Activated T-helper 9 cell treated with anti-CD3 and anti-CD28 coated beads, Interleukin-2, amount 50 U/mL, for 16 hours (primary cell): ENCODE measurements at places on chromosomes 1 and 21.

GRCh38 chr1:109490029-109490933 lies 3.6 kb upstream of the CYB561D1 start:
- peak; percentile 54 for DNase-seq

DNA sequence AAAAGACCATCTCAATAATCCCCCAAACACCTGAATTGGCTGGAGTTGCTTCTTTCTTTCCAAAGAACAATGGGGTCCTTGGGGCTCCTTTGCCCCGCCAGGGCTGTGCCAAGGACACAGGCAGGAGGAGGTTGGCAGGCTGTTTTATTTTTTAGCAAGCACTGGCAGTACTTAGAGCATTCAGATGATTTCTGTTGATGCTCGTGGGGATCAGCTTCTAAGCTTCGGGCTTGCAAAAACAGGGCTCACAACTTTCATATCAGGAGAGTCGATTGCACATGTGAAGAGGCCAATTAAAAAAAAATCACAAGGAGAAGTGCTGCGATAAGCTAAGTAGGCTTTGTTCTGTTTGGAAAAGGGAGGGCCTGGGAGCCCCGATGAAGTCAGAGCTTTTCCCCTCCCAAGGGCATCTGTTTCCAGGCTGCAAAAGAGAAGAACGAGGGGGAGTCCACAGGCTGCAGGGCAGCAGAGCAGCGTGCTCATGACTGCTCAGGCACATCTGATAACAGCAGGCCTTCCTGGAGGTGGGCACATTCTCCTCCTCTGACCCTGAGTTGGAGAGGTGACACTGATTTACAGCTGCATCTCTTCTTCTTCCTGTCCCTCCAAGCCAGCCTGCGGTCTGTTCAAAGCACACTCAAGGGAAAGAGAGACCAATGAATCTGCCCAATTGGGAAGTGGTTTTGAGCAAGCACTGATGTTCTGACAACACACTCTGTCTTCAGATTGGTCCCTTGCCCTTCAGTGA lies 27.3 kb upstream of the BCAR3 start:
- DNase-seq: no peak

GRCh38 chr1:224623743-224624333 lies 7.7 kb downstream of the CNIH3 start:
- DNase-seq: peak; percentile 41

DNA sequence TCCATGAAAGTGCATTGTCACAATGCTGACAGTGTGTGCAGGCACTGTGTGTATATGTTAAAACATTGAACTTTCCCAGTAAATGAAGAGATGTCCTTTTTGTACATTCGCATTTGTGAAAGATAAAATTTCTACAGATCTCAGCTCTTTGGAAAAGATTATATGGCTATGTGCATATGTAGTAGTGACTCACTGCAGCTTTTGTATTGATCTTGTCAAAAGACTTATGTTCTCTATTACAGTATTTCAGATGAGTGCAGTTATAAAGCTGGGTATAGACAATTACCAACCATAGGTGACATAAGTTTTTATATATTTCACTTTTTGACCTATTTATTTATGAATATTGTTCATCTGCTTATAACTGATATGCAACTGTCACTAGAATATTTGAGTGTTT lies 212.6 kb downstream of the COL24A1 start:
- DNase-seq: no peak

DNA sequence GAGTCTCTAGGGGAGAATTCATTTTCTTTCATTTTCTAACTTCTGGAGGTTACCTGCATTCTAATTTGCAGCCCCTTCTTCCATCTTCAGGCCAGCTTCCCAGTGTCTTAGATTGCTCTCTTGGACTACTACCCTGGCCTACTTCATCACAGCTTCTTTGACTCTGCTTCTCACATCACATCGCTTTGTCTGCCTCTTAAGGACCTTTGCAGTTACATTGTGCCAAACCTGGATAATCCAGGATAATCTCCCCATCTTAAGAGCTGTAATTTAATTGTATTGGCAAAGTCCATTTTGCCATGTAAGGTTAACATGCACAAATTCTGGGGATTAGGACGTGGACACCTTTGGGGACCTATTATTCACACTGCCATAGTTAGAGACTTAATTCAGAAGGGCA lies 18.4 kb downstream of the RNF2 start:
- DNase-seq: no peak

- no peak for DNase-seq
These were observed 713.7 kb downstream of the MATN1 start for GRCh38 chr1:30009720-30010119.

DNA sequence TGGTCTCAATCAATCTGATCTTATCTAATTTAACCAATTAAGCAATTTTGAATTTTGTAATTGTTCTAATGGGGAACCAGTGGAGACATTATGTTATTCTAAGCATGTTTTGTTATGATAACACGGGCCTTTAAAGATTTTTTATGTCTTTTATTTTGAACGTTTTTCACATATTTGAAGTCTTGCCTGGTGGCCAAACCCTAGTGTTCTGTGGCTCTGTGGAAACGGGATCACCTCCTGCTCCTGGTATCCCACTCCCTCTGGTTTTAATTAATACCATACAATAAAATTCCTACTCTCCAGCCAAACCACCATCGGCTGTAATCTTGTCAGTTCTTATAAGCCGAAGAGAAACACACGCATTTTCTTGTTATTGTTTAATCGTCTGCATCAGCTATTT lies 22.9 kb upstream of the LMO4 start:
- DNase-seq: no peak

DNA sequence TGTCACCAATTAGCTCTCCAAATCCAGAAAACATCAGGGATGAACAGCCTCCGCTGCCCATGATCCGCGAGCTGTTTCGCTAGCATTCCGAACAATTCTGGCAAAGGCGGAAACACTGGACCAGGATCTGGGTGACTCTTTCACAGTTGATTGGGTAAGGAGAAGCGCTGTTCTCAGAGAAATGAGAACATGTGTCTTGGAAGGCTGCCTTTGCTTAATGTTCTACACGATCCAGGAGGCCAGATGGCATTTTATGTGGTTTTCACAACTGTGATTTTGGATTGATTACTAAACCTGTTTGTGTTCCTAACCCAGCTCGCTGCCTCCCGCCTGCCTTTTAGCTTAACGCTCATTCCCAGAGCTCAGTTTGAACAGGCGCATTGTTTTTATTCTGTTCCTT lies 144.0 kb downstream of the KIF26B start:
- no peak for DNase-seq

GRCh38 chr21:17931080-17931479 lies 111.9 kb upstream of the C21orf91 start:
- no peak for DNase-seq

GRCh38 chr1:16198444-16199156 lies 13.9 kb downstream of the ARHGEF19 start:
- DNase-seq: no peak

- DNase-seq: no peak
These were observed 56.8 kb upstream of the CFHR3 start for GRCh38 chr1:196717868-196718267.

GRCh38 chr1:214324896-214325800 lies 44.2 kb downstream of the SMYD2 start:
- no peak for DNase-seq

- DNase-seq: no peak
These were observed 11.8 kb downstream of the TMEM240 start for GRCh38 chr1:1528301-1529267.

DNA sequence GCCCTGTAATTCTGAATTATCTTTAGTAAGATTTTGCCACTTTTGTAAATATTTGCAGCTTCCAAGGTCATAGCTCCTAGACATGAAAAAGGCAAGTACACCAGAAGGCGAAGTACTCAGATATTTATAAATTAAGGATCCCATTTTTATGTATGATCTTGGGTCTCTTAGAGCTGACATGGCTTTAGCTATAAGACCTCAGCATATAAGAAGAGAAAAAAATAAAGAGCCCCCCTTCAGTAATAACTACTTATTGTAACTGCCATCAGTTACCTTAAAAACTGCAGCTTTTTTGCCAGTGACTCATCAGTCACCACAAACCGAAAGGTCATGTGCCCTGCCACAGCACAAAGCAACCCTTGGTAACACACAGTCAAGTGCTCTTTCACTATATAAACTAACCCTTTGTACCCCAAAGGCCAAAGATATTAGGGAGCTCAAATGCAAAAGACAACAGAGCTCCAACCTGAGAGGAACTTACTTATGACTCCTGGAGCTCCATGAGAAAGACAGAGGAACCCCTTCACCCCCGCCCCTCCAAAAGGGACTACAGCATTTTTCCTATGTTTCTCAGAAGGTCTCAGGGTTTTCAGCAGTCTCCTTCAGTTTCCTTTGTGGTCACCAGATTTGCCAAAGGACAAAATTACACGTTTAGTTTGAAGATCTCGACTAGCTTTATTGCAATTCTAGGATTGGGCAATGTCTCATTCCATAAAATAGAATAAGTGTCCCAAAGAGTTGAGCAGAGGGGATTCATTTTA lies 219.8 kb upstream of the DUSP10 start:
- DNase-seq: peak; percentile 2

- no peak for DNase-seq
These were observed 14.3 kb downstream of the RUSC1 start for GRCh38 chr1:155334962-155335361.

GRCh38 chr1:46656643-46657042 lies 11.5 kb downstream of the ATPAF1 start:
- no peak for DNase-seq

- no peak for DNase-seq
These were observed 326.1 kb upstream of the USP24 start for GRCh38 chr1:55541296-55541695.

DNA sequence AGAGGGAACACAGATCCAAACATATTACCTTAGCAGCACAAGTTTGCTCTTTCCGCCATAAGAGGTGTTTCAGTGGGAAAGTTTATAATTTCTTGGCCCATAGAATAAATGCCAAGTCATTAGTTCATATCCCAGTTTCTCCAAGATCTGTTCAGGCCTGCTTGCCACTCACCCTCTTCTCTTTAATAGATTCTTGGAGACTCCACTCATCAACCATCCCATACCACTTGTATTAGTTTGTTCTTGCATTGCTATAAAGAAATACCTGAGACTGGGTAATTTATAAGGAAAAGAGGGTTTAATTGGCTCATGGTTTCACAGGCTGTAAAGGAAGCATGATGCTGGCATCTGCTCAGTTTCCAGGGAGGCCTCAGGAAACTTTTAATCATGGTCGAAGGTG lies 34.8 kb upstream of the MYSM1 start:
- no peak for DNase-seq

- no peak for DNase-seq
These were observed 8.7 kb downstream of the GBP4 start for GRCh38 chr1:89190017-89190416.

DNA sequence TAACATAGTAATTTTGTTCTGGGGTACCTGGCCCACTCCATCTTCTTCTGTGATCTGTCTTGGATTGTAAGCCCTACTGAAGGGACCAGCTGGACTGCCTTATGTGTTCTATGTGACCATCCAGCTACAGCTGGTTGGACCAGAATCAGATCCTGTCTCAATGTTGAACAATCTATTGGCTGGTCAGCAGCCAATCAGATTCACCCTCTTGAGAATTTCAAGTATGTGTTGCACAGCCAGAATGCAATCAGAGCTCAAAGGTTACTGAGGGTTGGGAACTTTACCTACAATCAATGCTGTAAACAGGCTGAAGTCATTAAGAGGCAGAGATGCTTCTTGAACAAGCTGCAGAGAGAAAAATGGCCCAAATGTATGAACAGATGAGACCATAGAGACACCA lies 61.9 kb downstream of the KCNC4 start:
- no peak for DNase-seq

DNA sequence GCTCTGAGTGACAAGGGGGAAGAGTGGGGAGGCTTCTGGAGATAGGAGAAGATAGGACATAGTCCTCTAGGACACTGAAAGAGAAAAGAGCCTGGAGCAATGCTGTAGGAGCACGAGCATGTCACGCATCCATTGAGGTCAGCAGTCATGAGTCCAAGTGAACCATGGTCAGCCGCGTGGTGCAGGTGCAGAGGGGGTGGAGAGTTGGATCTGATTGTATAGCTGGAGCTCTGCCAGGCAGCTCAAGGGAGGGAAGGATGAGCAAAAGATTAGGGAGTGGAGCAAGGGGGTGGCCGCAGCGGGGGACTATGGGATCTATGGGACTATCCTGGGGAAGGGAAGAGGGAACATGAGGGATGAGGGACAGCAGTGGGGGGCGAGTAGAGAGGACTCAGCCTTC lies 14.0 kb downstream of the PADI1 start:
- DNase-seq: no peak

GRCh38 chr1:115184951-115185331 lies 95.6 kb upstream of the TSPAN2 start:
- DNase-seq: no peak

- no peak for DNase-seq
These were observed 107.1 kb downstream of the DISC1 start for GRCh38 chr1:231733672-231734071.

DNA sequence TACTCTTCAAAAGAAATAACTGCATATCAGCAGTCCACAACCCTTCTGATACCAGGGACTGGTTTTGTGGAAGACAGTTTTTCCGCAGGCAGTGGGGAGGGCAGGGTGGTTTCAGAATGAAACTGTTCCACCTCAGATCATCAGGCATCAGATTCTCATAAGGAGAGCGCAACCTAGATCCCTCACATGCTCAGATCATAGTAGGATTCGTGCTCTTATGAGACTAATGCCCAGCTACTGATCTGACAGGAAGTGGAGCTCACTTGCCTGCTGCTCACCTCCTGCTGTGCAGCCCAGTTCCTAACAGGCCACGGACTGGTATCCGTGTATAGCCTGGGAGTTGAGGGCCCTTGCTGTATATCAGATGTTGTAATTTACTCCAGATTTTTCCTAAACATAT lies 11.5 kb downstream of the RO60 start:
- DNase-seq: no peak

- no peak for DNase-seq
These were observed 563.9 kb upstream of the NR5A2 start for GRCh38 chr1:199463521-199464127.

- DNase-seq: no peak
These were observed 3.3 kb upstream of the TTC34 start for GRCh38 chr1:2804628-2805351.

DNA sequence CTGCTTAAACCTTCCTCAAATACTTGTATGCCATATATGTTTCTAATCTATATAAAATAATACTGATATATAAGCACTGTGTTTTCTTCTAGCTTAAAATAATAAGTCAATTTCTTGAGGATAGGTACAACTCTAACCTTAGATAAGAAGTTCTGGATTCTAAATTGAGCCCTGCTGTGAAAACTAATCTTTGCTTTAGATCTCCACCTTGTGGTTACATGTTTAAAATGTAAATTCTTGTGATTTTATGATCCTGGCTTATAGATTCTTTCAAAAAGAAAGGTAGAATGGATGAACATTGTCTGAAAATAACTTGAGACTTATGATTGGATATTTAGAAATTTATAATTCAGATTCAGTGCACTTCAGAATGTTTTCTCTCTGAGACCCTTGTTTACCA lies 38.9 kb upstream of the HMCN1 start:
- DNase-seq: no peak

- no peak for DNase-seq
These were observed 155.9 kb downstream of the PLXNA2 start for GRCh38 chr1:208088319-208088718.

GRCh38 chr1:55225228-55225627 lies 10.1 kb upstream of the USP24 start:
- no peak for DNase-seq

DNA sequence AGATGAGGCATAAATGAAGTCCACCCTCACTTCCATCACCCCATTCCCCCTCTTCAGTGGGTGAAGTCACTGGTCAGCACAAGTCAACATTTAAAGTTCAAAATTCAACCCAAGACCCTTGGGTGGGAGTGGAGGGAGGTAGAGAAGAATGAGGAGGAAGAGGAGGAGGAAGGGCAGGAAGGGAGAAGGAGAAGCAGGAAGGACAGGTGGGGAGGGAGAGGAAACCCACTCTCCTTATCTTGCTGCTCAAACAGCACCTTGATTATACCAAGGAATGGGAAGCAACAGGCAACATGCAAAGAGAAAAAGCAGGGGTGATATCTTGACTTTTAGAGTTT lies 4.0 kb upstream of the BTG2 start:
- DNase-seq: no peak
